ENCODE measurements at places on chromosomes 4 and X.

- DNase-seq = no peak
Observed at GRCh38 chr4:126223784-126224407, 909.1 kb downstream of the FAT4 start.

GRCh38 chrX:19086102-19086772, 36.0 kb downstream of the ADGRG2 start:
- no peak for DNase-seq

DNA sequence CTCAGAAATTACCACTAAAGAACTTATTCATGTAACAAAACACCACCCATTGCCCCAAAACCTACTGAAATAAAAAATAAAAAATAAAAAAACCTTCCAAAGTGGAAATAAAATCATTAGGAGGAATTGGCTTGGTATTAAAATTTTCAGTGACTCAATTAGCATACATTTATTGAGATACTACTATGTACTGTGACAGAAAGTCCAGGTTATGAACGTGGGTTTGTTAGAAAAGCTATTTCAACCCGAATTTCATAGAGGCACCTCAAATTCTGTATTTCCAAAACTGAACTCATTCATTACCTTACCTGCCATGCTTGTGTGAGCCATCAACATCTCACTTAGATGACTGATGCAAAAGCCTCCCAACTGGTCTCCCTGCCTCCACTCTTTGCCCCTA, 16.8 kb downstream of the KLHL5 start:
- no peak for DNase-seq

DNA sequence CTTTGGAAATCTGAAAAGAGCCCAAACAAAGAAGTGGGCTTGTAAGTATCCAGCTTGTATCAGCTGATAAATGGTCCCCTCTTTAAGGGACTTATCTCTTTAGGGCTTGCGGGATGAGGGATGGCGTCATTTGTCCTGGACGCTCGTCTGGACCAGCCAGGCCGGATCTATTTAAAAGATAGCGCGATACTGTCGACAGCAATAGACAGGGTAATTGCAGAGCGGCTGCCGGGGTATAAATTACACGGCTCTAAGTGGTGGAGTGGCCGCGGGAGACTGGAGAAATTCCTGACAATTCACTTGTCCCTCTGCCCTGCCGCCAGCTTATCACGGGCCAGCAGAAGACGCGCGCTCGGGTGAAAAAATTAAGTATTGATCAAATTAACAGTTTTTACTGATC, 90.7 kb downstream of the FAM53A start:
- DNase-seq = no peak

GRCh38 chrX:147859666-147860065, 52.1 kb upstream of the FMR1 start:
- no peak for DNase-seq

GRCh38 chr4:98950925-98951324, 22.0 kb upstream of the EIF4E start:
- no peak for DNase-seq

DNA sequence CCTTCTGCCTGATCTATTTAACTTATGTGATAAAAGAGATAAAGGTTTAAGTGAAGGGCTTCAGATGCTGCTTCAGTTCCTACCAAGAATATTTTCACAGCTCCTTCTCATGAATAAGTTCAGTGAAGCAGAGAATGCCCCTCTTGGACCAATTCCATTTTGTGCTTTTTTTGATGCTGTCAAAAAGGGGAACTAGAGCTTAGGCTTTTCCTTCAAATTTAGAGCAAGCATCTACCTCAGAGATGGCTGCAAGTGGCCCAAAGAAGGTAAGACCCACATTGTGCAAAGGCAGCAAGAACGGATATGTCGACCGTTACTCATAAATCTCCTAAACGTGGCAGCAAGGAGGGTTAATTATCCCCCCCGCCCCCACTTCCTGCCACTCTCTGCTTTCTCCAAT, 4.5 kb downstream of the CHRDL1 start:
- DNase-seq = no peak

GRCh38 chr4:8095956-8096689, 62.5 kb downstream of the ABLIM2 start:
- no peak for DNase-seq

DNA sequence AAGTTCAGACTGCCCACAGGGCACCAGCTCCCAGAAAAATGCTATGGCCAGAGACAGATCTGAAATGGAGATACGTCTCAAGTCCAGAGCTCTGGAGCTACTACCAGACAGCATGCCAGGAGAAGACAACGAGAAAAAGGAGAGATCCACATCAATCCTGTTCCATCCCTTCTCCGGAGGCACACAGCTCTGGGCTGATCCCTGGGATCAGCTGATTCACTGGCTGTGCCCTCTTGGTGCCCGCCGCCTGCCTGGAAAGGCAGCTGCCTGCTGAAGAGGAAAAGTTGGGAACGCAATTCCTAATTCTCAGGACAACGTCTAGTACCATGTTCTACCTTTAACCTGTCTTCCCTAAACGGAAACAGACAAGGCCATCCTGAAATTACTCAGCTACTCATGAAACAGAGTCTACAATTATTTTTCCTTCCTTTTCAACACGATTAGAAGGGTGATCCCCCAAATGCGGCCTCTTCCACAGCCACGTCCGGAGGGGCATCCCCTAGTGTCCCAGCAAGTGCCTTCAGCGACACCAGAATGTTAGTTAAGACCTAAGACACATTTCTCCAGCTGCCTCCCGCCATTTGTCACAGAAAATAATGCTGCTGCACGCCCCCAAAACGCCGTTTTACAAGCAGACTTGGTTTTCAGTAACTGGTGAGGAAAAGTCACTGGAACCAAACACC, 2.4 kb downstream of the ZFYVE28 start:
- no peak for DNase-seq

GRCh38 chr4:87840149-87840548, 7.4 kb downstream of the MEPE start:
- DNase-seq = no peak

GRCh38 chrX:74449937-74450330, 28.6 kb downstream of the SLC16A2 start:
- no peak for DNase-seq

- DNase-seq = no peak
Observed at GRCh38 chrX:136030303-136031191, 45.3 kb downstream of the SLC9A6 start.

- no peak for DNase-seq
Observed at GRCh38 chr4:15636818-15637217, 18.3 kb downstream of the FBXL5 start.

DNA sequence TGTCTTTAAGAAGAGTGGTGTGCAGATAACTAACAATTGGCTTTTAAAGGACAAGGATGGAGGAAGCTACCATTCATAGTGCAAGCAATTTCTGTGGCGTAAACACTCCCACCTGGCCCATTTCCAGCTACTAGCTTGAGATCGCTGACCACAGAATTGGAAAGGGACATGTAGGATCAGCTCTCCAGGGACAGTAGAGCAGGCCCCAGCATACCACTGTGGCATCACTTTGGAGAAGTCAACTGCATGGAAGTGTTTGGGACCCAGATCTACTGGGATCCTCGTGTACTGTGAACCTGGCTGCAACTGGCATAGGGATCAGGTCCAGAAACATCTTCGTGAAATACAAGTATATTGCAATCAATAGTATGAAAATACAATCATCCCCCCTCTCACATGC, 515.0 kb downstream of the INPP4B start:
- no peak for DNase-seq

DNA sequence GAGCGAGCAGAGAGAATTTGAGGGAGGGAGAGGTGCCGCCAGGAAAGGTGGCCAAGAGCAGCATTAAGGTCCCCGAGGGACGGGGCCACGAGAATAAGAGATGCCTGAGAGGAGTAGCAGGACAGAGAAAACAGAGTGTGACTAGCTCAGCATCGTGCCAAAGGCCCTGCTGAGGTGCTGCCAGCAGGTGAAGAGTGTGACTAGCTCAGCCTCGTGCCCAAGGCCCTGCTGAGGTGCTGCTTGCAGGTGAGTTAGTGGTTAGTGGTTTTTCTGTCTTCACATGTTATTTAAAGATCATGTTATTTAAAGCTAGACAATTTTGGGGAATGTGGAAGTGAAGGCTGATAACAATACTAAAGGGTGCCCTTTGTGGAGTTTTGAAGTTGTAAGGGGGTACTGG, 464.5 kb upstream of the FAT1 start:
- DNase-seq = no peak

DNA sequence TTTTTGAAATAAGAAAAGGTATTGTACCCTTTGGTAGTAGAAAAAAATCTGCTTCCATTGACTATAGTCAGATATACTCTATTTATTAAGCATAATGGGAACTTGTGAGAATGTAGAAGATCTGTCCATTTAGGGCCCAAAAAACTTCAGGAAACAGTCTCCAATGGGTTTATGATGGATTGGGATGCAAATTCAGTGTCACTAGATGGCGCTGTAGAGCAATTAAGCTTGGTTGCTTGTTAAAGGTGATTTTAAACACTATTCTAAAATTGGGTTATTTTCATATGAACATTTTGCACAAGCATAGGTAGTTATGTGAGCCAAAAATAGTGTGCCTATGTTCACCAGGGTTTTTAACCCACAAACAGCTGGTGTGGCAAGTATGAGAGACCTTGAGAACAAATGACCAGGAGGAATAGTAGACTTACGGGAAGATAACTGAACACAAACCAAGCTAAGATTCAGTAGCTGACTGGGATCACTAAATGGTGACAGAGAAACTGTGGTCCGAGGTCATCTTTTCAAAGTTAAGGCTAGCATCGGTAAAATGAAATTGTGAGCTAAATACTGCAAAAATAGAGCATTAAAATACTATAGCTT, 80.3 kb upstream of the LSM6 start:
- DNase-seq = no peak

GRCh38 chr4:182655340-182655739, 261.8 kb downstream of the DCTD start:
- DNase-seq = no peak

DNA sequence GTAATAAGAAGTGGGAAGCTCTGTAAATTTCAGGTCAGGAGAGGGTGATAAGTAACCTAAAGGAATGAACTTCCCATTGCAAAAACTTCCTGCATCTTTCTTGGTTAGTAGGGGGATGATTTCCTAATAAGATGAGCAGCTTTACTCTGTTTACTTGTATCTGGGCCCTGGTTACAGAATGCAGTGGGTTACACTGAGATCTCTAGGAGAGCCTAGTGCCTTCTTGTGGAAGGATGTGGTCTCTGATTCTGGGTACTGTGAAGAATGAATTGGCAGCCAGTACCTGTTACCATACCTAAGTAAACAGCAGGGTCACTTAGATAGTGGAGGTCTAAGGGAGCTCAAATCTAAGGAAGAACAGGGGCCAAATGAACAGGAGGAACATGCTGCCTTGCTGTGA, 320.6 kb downstream of the ARHGAP10 start:
- DNase-seq = no peak

DNA sequence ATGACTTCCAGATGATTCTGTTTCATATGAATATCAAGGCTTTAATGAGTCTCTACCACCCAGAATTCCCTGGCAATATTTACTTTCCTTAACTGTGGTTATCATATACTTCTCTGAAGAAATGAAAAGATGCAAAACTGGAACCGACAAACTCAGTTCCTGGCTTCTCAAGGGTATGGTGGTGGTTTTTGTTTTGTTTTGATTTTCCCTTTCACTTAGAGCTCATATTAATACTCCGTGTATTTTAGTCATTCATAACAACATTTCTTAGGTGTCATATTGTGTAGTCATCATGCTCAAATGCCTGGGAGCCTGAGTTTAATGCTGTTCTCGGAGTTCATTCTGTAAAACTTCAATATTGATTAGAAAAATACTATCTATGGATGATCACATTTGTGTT, 665 bp downstream of the TRPC5OS start:
- no peak for DNase-seq

DNA sequence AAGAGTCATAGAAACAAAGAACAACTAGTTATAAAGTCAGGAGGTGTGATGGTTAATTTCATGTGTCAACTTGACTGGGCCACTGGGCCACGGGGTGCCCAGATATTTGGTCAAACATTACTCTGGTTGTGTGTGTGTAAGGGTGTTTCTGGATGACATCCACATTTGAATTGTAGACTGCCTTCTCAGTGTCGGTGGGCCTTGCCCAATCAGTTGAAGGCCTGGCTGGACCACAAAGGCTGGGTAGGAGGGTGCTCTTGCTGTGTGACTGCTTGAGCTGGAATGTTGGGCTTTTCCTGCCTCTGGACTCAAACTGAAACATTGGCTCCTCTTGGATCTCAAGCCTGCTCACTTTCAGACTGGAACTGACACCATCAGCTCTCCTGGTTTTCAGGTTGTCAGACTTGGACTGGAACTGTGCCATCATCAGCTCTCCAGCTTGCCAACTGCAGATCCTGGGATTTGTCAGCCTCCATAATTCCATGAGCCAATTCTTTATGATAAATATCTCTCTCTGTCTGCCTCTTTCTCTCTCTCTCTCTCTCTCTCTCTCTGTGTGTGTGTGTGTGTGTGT, 41.4 kb downstream of the CLDN34 start:
- no peak for DNase-seq

DNA sequence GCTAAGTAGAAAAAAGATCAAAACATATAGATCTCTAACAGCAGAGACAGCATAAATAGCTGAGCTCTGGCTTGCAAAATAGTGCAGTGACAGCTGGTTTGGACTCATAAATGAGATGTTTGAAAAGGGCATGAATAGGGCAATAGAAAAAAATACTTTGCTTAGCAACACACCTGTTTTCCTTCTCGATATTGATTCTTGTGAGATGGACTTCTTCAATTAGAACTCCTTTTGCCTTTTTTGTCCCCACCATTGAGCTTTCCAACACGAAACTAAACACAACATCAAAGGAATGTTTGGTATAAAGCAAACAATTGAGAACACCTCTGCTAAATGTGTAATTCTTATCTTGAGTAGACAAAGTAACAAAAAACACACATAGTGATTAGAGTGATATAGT, 726.3 kb downstream of the RAPGEF2 start:
- no peak for DNase-seq
